ENCODE measurements at places on chromosomes 6 and 20. TPM values are rescaled to one million over a fixed set of nuclear protein-coding genes. Genes with fewer than 3 reads are reported as not detected.

Gene DYNLT2
- total RNA-seq: 7.2 TPM

Gene FKBP1C
- not detected for total RNA-seq

Gene OR2J3
- not detected for total RNA-seq

Gene FARS2
- 11.6 TPM for total RNA-seq

Gene TCEA2
- 45.0 TPM for total RNA-seq

Gene SAMD10
- 14.7 TPM for total RNA-seq

Gene CTAGE9
- not detected for total RNA-seq

Gene C6orf163
- 4.7 TPM for total RNA-seq

Gene SULF2
- 82.0 TPM for total RNA-seq

Gene PLA2G7
- total RNA-seq: 38.2 TPM

Gene PHIP
- total RNA-seq: 31.8 TPM

Gene PMEPA1
- total RNA-seq: 245 TPM

Gene LKAAEAR1
- not detected for total RNA-seq

Measured in prostate gland (tissue), 2 donors.